ENCODE measurements at places on chromosomes 7 and 10.

- no peak for DNase-seq
These were observed 41.7 kb upstream of the DUSP5 start for GRCh38 chr10:110456046-110456445.

DNA sequence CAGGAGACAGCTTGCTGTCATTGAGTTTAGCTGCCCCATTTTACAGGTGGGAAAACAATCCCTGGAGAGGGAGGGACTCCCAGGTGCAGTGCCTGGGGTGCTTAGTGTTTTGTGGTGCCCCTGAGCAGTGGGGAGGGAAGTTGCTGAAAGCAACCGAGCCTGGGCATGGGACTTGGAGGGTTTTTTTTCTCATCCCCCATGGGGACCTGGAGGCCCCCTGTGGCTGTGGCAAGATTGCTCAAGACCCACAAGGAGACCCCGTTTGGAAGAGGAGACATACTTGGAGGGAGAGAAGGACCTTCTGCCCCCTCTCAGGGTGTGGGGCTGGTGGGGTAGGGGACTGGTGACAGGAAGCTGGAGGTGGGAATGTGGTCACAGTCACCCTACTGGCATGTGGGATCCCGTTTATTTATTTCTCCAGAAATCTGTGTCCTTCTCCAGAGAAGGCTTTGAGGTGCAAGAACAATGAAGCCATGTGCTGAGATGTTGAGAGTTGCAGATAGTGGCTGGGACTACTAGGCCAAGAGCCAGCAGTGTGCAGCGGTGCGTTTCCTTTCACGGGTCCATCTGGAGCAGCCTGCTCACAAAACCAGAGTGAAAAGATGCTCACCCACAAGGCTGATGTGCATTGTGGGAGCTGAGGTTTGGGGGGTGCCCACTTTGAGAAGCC lies 21.5 kb downstream of the ZMIZ1 start:
- peak; percentile 8 for DNase-seq

GRCh38 chr7:115227473-115228235 lies 305.8 kb downstream of the MDFIC start:
- no peak for DNase-seq

DNA sequence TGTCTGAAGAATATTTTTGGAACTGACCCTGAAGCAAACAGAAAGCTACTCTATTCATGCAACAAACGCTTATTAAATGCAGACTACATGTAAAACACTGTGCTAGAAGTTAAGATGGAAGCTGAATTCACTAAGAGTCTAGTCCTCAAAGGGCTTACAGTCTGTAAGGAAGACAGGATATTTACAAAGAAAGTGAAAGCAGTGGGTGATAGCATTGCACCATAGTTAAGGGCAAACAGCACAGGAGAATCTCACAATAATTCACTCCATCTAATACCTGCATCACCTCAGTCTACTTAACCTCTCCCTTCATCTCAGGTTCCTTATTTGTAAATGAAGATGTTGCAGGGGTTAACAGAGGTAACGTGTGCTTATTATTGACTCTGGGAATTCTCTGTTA lies 360.0 kb upstream of the AOAH start:
- no peak for DNase-seq

GRCh38 chr7:132533916-132534315 lies 42.4 kb downstream of the PLXNA4 start:
- DNase-seq, result no peak

DNA sequence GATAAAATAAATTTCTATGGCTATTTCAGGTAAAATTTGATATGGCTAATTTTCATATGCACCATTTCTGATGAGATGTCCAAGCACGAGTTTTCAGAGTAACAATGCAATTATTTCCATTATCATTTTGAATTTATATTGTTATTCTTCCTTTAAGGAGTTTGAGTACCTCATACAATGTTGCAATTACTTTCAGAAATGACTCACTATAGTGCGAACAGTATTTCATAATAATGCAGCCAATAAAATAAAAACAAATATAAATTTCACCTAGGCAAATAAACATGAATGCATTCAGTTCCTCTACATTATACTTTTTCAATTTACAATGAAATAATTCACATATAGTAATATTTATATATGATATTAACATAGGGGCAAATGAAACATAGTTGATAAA lies 78.8 kb upstream of the LRRN3 start:
- no peak for DNase-seq

GRCh38 chr7:44102846-44103565 lies 1.1 kb upstream of the AEBP1 start:
- DNase-seq, result no peak

DNA sequence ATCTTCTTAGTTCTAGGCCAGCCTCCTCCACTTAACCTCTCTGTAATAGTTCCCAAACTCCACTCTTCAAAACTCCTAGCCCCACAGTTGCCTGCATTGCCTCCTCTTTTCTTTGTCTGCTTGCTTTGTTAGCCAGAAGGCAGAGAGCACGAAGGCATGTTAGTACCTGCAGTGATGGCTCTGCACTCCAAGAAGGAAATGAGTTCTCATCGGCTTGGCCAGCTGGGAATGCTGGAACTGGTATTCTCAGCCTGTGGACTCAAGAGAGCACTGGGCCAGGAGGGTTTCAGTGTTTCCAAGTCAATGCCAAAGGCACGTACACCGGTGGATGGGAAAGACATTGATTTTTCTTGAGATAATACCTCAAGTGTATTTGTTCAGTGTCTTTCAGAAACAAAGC lies 66.3 kb upstream of the HABP2 start:
- DNase-seq, result no peak

- no peak for DNase-seq
These were observed 323.0 kb upstream of the AOAH start for GRCh38 chr7:37047260-37047659.

- no peak for DNase-seq
These were observed 62.9 kb upstream of the VKORC1L1 start for GRCh38 chr7:65809982-65810288.

DNA sequence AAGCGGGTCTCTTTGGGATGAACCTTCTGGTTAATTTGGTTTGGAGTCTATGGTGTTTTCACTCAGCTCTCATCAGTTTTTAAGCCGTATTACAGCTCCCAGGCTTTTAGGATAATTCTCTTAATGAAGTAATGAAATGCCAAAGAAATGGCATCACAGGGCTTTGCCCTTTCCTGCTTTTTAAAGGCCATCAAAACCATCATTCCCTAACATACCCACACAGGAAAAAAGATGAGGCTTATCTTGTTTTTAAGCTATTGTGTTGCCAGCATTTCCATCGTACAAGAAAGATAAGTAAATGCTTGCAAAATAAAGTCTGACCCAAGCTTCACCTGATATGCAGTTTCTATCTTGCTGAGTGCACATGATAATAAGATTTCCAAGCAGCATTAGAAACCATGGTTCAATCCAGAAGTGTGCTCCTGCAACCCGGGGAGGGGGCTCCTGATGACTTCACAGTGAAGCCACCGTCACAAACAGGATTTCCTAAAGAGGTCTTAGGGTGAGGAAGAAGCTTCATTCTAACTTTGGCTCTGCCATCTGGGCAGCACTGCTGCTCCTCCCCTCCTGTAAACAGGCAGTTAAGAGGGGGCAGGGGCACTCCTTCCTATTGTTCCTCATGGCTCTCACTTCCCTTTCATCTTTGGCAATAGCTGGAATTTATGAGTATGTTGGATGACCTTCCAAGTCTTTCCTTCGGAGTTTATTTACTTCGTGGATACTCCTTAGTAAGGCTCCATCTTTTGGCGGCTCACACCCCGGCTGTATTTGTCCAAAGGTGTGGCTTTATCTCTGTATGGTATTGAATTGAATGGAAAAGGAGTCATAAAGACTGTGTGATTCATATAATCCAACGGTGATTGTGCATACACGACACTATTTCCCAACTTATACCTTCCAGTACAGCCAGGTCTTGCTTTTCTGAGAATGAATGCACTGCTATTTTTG lies 55.2 kb upstream of the FAM133B start:
- no peak for DNase-seq

DNA sequence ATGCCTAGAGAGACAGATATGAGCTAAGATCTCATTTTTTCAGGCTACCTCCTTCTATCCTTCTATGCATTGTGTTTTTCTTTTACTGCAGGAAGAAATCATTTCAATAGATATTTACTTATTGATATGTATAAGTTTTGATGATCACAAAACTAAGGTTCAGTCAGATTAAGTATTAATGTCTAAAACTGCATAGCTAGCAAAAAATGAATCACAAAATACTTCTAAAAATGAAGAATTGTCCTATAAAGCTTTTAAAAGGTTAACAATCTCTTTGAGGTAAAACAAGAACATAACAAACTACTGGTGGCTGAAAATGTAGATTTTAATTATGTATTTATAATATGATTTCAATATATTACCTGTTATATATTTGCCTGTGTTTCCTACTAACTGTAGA lies 632.9 kb upstream of the LRRTM3 start:
- no peak for DNase-seq

GRCh38 chr7:69682518-69682917 lies 84.2 kb downstream of the AUTS2 start:
- no peak for DNase-seq

GRCh38 chr7:39509436-39509835 lies 56.8 kb upstream of the YAE1 start:
- DNase-seq, result no peak

- no peak for DNase-seq
These were observed 328.9 kb downstream of the PRPF18 start for GRCh38 chr10:13915710-13916109.

GRCh38 chr7:106282390-106282789 lies 2.4 kb downstream of the NAMPT start:
- DNase-seq, result no peak

DNA sequence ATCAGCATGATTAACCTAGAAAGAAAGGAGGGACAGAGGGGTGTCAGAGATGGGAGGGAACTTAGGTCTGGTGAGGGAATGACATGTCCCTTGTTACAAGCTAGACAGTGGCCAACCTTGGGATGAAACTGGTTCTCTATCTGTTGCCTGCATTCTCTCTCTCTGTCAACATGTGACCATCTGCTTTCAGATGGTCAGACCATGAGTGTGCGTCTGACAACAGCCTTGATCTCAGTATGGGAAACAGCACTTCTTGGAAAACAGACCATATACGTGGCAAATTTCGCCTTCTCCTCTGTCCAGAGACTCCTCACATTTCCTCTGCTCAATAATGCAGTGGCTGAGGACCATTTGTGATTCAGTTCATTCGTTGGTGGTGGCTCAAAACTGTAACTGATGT lies 845.9 kb downstream of the TYW1 start:
- DNase-seq, result no peak

GRCh38 chr7:98289333-98289875 lies 7.9 kb downstream of the BRI3 start:
- no peak for DNase-seq

GRCh38 chr10:114427124-114427852 lies 23.0 kb upstream of the AFAP1L2 start:
- no peak for DNase-seq

DNA sequence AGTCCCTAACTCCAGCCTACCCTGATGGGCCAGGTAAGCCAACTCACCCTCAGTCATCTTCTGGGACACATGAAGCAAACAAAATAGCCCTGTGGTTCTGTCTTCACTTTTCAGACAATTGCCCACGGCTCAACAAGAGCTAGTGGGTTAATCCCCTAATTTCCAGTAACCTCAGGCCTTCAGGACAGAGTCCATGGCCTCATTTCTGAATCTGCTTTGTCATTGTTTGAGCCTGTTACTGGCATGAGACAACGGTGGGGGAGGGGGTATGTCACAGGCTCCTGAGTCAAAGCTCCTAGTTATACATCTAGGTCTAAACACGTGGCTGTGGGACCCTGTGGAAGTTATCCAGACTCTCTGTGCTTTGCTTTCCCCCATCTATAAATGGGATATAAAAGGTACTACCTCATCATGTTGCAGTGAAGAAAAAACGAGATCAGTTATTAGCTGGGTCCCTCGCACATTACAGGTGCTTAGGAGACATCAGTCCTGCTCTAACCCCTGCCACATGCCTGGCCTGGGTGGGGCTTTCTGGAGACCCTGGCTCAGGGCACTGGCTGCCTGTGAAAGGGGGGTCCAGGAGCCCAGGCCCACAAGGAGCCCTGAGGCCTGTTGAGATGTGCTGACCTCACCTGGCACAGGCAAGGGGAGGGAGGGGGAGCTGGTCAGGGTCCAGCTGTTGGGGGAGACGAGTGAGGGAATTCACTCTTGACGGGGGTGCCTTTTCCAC lies 16.5 kb downstream of the MAT1A start:
- DNase-seq, result no peak

DNA sequence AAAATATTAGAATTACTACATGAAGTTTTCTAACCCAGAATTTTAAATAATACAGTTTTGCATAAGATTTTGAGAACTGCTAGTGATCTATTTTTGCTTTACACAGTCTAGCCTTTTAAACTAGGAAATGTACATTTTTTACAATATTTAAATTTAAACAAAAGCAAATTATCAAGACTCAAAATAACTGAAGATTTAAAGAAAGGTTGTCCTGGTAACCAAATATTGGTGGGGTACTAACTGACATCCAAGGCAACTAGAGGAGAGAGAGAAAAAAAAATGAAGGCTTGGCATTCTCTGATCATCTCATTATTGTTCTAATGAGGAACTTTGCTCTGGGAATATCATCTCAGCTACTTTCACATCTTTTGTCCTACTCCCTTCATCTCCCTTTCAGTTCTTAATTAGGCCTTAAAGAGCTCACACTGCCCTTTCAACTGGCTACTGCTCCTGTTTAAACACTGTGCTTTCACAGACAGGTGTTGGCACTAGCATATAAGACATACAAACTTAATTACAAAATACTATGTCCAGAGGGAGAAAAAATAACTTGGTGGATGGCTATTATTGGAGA lies 33.7 kb downstream of the RAB11FIP2 start:
- DNase-seq, result no peak

DNA sequence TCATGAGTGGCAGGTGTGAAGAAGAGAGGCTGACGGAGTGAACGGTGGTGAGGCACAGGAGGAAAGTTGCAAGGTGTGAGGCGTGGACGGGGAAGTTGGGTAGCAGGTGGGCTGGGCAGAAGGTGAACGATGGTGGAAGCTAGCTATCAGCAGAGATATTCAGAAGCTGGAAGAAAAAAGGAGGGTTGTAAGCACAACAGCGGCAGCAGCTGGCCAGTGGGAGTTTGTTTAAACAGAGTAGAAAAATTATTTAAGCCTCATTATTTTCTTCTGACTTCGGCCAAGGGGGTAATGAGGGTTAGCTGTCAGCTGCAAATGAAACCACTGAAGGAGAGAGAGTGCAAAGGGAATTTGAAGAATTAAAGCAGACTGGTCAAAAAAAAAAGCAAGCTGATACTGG lies 62.1 kb upstream of the PRKAR2B start:
- DNase-seq, result no peak

DNA sequence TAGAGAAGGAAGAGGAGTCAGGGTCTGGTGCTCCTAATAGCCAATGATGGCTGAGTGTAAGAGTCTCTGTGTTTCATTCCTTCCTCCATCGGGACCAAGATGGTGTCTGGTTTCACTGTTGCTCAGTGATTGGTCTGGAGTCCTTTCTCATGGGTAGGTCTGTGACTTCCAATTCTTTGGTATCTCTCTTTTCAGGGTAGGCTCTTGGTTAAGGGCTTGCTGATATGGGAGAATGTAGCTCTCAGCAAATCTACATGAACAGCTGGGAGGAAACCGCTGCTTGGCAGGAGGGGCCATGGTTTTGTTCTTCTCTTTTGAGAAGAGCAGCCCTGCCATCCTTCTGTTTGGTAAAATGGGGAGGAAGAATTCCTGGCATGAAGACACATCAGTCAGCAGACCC lies 209.1 kb upstream of the PODXL start:
- no peak for DNase-seq

GRCh38 chr7:97865104-97865503 lies 7.1 kb downstream of the ASNS start:
- DNase-seq, result no peak

- no peak for DNase-seq
These were observed 108.4 kb upstream of the BTBD16 start for GRCh38 chr10:122162671-122163173.
